ENCODE measurements at places on chromosomes 5 and 9.
A peak's percentile ranks its signal among the peaks of the same experiment; 100 is the strongest.

DNA sequence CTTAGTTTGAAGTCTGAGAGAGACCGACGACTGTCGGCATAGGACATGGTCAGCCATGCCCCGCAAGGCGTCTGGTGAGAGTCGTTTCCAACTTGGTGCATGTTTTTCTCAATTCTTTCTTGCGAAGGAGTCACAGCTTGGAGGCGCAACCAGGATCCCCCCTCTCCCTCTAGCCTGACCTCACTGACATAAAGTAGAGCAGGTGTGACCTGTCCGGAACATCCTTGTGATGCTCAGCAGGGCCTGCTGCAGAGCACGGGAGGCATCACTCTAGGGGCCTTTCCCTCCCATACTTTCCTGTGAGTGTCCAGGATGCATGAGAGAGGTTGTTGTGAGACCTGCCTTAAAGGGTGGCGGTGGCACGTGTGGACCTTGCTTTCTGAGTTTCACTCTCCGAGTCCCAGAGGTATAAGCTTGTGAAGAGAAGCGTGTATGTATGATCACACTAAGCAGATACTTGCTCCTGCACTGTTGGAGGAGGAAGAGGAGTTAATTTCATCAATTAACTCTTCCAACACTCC, 5.0 kb downstream of the TENT4A start:
- no peak for DNase-seq

DNA sequence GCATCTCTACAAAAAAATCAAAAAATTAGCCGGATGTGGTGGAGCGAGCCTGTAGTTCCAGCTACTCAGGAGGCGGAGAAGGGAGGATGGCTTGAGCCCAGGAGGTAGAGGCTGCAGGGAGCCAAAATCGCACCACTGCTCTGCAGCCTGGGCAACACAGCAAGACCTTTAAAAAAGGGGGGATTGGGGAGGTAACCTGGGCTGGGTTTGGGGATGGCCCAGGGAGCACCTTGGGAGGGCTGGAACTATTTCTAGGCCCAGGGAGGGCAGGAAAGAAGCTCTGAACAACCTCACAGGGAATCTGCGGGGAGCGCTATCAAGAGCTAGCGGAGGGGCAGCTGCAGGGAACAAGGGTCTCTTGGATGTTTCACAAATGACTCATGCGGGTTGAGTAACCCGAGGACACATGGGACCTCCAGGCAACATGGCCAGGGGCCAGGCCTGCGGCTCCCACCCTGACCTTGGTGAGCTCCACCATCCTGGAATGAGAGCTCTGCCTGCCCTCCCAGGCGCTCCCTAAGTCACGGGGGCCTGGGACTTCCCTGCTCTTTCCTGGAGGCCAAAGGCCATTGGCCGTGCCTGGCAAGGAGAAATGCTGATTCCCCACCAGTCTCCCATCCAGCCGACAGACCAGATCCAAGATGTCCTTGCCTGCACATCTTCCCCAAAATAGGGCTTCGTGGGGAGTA, 23.4 kb downstream of the SARDH start:
- no peak for DNase-seq

DNA sequence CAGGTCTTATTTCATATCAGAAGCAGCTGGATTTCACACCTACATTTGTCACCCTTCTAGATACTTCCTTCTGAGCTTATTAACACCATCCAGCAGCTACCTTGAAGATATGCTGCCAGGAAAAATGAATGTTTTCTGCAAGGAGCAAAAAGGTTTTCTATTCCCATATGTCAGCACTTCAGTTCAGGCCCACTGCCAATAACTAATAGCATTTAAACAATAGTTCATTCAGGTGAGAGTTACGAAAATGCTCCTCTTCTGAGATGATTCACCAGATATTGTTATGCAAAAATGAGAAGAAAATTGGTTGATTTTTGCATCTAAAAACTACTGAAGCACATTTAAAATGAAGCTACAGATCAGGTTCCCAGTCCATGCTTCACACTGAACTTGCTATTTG, 56.4 kb upstream of the ISL1 start:
- DNase-seq, result peak; percentile 37

- DNase-seq, result no peak
Measured at GRCh38 chr5:58266402-58266801, 193.5 kb downstream of the PLK2 start.

DNA sequence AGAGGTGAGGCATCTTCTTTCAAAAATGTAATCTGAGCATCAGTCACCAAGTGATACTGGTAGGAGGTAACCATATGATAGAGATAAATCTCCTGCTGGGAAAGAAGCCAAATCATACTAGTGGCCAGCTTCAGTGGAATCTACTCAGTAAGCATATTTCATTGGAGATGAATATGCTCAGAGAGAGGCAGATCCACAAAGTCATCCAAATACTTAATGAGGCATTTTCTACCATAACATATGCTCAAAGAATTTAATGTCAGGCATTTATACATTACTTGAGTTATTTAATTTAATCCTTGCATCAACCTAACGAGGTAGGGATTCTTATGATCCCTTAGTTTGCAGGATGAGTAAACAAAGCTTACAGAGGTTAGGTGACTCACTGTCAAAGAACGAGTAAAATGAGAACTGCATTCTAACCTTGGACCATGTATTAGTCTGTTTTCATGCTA, 50.9 kb upstream of the DMRTA1 start:
- no peak for DNase-seq

Measured in NCI-H345 (cell line).